ENCODE measurements at places on chromosomes 16 and 17. TPM values are rescaled to one million over a fixed set of nuclear protein-coding genes. Genes with fewer than 3 reads are reported as not detected.

DNA sequence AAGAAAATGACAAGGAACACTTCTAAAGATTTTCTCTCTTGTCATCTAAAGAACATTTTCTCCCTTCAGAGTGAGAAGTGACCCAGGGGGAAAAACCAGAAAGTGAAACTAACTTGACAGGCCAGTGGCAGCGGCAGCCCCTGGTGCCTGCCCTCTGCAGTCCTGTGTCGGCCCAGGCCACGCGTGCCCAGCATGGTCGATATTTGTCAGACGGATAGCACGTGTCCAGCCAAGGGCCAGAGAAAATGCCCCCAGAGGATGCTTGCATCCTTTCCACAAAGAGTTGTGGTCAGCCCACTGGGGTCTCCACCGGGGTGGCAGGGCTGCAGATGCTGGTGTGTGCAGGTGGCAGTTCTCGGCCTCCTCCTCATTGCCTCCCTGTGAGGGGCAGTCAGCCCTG lies 176.6 kb downstream of the RAB11FIP4 start:
- DNase-seq, result no peak

GRCh38 chr17:72760368-72760767 lies 332.1 kb downstream of the SLC39A11 start:
- no peak for DNase-seq

The TMEM238L gene
- total RNA-seq, result not detected

The CHST4 gene
- total RNA-seq, result not detected

DNA sequence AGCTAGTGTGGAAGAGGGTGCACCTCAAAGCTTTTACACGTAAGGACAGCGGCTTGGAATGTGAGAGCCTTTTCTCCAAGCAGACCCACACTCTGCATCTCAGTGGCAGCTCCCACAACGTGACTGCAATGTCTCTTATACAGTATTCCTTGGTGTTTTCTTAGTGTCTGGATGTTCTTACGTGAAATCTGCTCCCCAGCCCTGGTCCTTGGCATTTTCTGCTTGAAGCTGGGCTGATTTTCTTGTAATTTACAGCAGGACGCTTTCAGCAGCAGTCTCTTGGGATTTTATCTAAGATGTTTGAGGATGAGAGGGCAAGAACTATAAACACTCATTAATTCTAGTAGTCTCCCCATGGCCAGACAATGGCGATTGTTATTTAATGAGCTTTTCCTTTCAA lies 12.1 kb upstream of the POLR3E start:
- DNase-seq, result no peak

The ZNF287 gene
- total RNA-seq, result 11.3 TPM

DNA sequence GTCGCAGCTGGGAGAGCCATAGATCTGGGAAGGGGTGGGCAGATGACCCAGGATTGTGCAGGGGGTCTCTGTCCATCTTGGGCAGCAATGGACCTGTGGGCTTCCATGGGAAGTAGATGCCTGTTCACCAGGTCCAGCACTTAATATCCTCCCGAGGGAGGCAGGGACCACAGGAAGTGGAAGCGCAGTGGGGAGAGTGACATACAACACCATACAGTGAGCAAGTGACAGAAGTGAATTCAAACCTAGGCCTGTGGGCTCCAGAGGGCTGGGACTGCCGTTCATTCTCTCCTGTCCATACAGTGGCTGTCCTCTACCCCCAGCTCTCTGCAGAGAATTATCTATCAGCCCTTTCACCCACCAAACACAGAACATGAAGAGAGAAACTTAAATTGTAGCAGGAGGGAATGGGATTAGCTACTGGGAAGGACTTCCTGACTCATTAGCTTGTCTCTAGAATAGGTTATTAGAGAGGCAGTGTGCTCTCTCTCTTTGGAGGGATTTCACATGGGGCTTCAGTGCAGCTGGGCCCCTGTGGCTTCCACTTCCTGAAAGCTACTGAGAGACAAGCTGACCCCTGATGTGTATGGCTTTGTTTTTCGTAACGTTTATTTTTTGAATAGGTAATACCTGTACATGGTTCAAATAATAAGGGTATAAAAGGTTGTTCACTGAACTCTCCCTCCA lies 13.1 kb upstream of the SEZ6 start:
- no peak for DNase-seq

Measured in right cardiac atrium (tissue), 5 donors.